ENCODE measurements at places on chromosomes 12 and 14.

- DNase-seq: no peak
Observed at GRCh38 chr14:104881369-104881979, 16.4 kb downstream of the CEP170B start.

GRCh38 chr12:115303723-115304309 lies 619.8 kb upstream of the TBX3 start:
- no peak for DNase-seq

GRCh38 chr12:119036878-119037825 lies 55.8 kb downstream of the SRRM4 start:
- DNase-seq: no peak

GRCh38 chr12:9721394-9722092 lies 11.4 kb downstream of the CLECL1 start:
- no peak for DNase-seq

GRCh38 chr12:26833743-26834490 lies 923 bp upstream of the ITPR2 start:
- DNase-seq: no peak

DNA sequence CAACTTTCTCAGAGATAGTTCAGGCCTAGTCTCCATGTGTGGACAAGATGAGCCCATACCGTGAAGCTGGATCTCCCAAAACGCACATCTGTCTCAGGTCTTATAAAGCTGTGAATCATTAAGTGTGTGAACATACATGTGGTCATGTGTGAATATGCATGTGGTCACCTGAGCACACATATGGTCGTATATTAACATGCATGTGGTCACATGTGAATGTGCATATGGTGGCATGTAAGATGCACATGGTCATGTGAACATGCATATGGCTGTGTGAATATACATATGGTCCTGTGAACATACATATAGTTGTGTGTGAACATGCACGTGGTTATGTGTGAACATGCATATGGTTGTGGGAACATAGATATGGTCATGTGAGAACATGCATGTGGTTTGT lies 172.5 kb upstream of the PZP start:
- no peak for DNase-seq

DNA sequence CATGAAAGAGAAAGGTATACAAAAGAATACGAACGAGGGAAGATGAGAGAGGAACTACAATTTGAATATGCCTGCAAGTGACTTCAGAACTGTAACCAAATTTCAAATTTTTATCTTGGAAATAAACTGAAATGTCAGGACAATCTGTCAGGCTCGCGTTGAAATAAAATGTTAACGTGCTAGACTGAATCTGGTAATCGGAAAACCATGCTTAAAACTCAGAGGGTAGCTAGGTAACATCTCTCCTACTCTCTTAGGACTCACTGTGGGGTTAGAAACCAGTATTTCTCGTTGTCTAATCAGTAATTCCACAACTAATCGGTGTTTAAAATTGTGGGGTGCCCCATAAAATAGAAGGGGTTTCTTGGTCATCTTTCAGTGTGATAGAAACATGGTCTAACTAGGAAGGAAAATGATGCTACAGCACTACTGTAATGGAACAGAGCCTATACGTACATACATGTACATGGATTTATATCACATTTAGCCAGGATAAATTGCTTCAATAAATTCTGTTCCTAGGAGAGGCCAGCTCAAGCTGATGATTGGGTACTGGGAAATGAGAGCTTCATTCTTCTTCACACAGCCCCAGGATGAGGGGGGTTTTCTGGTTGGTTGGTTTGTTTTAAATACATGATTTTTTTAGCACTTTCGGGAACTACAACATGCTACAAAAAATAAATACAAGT lies 23.9 kb downstream of the ATF7 start:
- no peak for DNase-seq

GRCh38 chr12:18737819-18738218 lies at the start of the genes CAPZA3 and PLCZ1:
CAPZA3 (plus strand) TSS chr12:18738119; CDS start chr12:18738269, 150 bp downstream.
PLCZ1 (minus strand) TSS chr12:18738012; CDS start chr12:18737371, 641 bp downstream.
- no peak for DNase-seq

GRCh38 chr12:51009056-51009440 lies 17.1 kb downstream of the SLC11A2 start:
- DNase-seq: no peak

GRCh38 chr14:106518054-106518943 lies 991.9 kb downstream of the TMEM121 start:
- no peak for DNase-seq

DNA sequence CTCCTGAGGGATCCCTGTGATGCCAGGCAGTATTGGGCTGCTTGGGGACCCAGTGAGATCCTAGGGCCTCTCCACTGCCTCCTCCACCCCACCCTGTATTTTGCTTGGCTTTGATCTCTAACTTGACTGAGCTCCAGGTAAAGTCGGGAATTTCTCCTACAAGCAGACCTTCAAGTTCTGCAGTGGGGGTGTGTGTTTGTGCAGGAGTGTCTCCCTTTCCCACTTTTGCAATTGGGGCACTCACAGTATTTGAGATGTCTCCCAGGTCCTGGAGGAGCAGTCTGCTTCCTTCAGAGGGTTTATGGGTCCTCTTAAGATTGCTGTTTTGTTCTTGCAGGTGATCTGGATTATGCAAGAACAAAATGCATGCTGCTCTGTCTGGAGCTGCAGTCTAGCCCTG lies 68.9 kb downstream of the ALG10B start:
- DNase-seq: no peak

- no peak for DNase-seq
Observed at GRCh38 chr12:7666595-7666994, 887 bp upstream of the APOBEC1 start.

- no peak for DNase-seq
Observed at GRCh38 chr14:98932431-98933325, 339.3 kb downstream of the BCL11B start.

DNA sequence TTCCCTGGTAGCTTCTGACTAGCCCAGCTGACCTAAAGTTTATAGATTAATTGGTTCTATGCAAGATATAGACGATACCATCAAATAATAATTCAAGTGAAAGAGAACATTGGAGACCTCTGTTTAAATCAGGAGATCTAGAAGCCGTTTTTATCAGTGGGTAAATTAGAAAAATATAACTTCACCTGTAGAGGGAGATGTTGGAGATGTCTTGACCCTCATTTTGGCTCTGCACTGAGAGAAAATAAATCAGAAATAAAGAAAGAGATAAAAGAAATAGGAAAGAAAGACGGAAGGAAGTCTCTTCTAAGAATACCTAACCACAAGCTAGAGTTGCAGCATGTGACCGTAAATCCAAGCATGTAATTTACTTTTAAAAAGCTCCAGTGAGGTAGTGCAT lies 684.5 kb downstream of the C12orf50 start:
- no peak for DNase-seq

GRCh38 chr14:72917094-72917802 lies 9.0 kb upstream of the DCAF4 start:
- no peak for DNase-seq

DNA sequence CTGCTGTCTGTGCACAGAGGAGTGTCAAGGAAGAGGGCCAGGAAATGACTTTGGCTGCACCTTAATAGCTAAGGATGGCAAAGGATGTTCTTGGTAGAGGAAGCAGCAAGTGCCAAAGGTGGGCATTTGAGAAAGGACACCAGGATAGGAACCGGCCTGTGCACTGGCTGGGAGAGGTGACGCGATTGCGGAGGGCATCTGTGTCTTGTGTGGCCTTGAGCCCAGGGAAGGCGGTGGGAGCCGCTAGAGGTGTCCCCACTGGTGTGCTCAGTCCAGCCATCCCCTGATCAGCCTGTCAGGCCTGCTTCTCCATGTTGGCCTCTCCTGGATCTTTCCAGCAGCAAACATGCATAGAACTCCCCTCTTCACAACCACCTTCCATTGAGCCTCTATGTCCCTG lies 30.2 kb downstream of the PAPLN start:
- DNase-seq: no peak

DNA sequence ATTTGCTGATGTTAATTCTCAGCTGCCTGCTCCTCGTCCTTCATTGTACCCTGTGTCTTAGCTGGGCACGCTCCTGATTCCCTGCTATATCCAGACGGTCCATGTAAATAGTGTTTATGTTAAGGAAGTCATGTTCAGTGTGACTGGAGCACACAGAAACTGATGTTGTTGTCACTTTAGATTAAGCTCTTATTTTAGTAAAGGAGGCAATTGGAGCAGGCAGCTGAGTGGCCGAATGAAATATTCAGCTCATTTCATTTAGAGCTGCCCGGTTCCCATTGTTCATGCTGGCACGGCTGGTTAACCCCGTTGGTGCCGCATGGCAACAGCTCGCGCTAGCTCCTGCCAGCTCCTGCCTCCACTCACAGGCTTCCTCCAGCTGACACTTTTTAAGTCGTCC lies 446.8 kb upstream of the SOX5 start:
- no peak for DNase-seq

DNA sequence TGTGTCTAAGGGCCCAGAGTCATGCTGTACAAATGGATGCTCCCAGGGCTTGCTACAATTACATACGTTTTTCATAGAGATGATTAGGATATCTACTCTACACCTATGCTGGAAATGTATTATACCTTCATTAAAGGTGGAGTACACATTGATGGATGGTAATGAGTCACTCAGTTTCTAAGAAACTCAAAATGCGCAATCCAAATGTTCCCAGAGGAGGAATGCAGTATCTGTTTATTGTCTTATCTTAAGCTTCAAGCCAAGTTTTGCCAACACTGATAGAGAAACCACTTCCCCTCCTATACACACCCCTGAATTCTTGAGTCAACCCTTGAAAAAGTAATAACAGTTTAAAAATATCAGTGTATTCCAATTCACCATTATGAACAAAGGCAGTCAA lies 266.6 kb upstream of the FAR2 start:
- no peak for DNase-seq

DNA sequence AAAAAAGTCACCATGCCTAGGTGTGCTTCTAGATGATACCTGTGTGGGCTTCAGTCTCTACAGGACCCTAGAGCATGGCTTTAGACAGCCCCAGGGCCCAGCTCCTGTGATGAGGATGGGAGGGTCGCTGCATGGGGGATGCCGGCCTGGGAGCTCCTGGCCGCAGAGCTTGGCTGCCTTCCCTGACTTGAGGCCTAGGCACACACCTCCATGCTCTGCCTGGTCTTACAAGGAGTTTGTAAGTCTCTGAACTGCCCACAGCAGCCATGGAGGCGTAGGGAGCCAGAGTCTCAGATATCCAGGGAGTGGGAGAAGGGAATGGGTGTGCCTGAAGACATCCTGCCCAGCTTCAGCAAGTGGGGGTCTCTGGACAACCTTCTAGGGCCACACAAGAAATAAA lies 149.5 kb upstream of the MYL2 start:
- no peak for DNase-seq

DNA sequence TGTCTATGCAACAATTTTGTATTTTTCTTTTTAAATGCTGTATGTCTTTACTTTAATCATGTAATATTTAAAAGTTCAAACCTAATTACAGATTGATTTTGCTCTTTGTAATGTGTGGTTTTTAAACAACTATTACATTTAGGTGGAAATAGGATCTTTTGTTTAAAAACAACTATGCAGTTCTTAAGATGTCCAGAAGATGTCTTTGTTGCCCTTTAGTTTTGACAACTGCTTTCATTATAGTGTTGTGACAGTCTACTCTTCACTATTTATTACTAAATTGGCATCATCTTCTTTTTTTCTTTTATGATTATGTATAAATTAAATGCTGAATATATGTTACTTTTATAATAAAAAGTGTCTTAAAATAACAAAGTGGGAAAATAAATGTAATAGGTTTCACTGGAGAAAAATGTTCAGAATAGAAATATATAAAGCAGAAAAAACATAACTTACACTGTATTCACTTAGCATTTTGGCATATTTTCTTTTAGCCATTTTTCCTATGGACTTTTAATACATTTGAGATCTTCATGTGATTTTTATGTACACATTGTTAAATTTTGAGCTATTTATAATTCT lies 27.1 kb upstream of the PCNX4 start:
- DNase-seq: peak; percentile 12

GRCh38 chr12:66629138-66629870 lies 49.6 kb downstream of the GRIP1 start:
- DNase-seq: no peak

GRCh38 chr14:58356268-58356667 lies 39.5 kb upstream of the TOMM20L start:
- no peak for DNase-seq

DNA sequence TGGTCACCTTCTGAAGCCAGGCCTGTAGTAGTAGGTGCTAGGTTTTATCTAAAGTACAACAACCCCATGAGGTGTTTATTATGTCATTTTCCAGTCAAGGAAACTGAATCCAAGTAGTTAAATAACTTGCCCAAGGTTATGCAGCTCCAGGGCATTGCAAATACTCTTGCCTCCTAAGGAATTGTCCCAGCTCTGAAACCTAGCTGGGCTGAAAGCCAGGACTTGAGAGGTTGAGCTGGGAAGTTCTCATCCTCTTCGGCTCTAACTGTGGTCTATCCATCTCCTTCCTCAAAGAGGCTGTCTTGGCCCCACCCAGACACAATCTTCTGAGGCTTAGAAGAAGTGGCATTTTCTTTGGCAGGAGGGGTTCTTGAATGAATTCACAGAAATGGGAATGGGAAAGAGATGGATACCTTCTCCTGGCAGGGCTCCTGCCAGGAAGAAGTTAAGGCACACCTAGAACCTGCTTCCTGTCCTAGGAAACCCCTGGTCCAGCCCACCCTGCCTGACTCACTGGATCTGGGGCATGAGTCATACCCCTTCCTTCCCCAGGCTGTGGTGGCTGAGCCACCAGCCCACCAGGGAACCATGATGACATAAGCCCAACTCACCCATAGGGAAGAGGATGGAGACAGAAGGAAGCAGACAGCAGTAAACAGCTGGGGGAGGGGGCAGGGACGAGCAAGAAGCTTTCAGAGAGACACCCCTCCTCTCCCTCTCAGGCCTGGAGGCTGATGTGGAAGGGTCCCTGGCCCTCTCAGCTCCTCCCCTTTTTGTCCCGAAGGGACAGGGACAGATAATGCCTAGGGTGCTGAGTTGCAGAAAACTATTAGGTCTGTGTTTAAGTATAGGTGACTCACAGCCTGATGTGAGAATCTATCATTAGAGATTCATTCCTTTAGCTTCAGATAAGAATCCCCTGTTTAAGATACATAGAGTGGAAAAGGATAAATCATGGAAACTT lies 2.1 kb upstream of the PLEK2 start:
- DNase-seq: peak; percentile 88

DNA sequence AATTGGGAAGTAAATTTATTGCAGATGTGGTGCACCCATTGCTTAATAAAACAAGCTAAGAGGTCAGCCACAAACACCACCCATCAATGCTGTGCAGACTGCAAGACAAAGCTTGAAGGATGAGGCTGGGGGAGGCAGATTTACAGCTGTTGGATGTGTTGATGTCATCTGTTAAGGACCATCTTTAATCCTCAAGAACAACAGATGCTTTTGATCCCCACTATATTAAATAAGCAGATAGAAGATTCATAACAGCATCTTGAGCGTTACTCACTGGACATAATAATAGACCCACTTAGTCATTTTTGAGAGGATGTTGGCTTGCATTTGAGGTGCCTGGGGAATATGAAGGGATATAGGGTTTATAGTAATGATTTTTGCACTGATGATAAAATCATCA lies 58.8 kb downstream of the GPR68 start:
- DNase-seq: no peak

DNA sequence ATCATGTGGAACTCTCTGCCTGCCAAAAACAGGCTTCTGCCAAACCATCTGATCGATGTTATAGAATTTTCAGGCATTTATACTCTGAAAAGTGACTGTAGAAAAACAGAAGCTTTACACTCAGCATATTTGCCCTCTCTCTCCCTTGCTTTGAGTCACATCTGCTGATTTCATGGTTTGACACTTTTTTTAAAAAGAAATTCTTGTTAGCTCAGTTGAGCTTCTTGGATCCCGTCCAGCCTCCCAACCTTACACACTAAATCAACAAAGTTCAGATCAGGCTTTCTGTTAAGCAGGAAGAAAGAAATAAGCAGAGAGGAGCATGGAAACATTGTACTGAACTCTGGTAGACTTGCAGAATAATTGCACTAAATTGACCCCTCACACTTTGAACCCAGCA lies 193.6 kb upstream of the SEL1L start:
- DNase-seq: no peak
